Stimulated activated CD8-positive, alpha-beta memory T cell treated with anti-CD3 and anti-CD28 coated beads, Interleukin-15, amount 100 ng/mL, for 1 hour (primary cell): ENCODE measurements at places on chromosomes 6 and 20.

DNA sequence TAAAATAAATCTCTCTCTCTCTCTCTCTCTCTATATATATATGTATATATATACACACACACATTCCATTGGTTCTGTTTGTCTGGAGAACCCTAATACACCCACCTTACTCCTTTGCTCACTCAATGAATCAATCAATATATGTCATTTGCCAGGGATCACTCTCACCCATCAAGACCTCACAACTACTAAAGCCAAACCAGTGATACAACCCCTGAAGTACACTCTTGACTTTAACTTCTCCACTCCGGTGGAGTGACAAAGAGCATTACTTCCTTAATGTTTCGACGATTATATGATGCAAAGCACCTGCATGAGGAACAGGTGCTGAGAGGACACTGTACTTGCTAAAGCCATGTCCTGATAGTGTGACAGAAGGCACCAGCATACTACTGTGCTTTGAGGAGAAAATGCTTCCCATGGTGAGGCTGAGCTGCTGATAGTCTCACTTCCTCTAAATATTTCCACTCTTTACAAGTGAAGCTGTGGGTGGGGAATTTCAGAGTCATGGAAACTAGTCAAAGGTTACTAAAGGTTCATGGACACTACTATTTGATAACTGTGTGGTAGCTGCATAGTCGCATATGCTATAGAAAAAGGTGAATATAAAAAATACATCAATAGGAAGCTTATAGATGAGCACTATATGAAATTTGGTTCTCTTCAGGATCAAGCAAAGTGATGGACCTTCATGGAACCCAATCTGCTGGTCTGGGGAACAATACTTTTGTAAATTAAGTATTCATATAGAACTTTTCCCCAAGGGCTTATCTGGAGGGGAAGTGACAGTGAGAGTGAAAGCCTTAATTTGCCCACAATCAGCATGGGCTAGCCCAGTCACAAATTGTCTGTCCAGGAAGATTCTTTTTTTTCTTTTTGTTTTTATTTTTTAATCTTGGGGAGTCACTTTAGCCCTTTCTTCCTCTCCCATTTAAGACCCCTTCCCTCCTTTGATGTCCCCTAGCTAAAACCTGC is 141.9 kb upstream of the NEDD9 start:
- DNase-seq, result no peak

DNA sequence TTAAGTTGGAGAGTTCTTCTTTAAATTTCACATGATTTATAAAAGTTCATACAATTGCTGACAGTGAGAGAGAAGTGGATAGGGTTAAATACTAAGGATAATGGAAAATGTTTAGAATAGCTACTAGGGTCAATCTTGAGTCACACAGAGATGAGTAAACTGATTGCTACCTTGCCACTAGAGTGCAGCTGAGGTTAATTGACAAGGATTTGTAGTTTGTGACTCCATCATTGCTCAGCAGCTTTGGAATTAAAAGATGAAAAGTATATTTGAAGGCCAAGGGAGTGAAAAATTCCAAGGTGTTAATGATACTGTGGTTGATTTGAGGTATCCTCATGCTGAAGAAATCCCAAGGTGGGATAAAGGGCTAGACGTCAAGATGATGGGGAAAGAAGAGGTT is 524.0 kb downstream of the UTRN start:
- DNase-seq, result no peak

GRCh38 chr20:24452016-24452415 is 17.4 kb upstream of the SYNDIG1 start:
- no peak for DNase-seq

GRCh38 chr6:109944448-109944847 is 33.7 kb upstream of the GPR6 start:
- no peak for DNase-seq

DNA sequence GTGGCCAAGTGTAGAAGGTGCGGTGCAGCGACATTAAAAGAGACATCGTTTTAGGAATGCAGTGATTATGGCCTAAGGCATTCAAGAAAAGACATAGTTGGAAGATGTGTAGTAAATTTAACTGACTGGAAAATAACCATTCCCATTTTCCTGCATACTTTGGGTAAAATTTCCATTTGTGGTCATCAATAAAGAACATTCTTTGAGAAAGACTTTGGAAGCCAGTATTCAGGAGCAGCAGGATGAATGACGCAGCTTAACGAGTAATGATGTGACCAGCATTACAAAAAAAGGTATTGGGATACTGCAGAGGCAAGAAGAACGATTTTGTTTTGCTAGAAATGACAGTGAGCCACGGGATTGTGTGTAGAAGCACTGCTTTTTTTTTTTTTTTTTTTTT is 7.0 kb upstream of the RWDD1 start:
- DNase-seq, result no peak

- no peak for DNase-seq
Measured at GRCh38 chr6:25297039-25297441, 17.9 kb downstream of the CARMIL1 start.

DNA sequence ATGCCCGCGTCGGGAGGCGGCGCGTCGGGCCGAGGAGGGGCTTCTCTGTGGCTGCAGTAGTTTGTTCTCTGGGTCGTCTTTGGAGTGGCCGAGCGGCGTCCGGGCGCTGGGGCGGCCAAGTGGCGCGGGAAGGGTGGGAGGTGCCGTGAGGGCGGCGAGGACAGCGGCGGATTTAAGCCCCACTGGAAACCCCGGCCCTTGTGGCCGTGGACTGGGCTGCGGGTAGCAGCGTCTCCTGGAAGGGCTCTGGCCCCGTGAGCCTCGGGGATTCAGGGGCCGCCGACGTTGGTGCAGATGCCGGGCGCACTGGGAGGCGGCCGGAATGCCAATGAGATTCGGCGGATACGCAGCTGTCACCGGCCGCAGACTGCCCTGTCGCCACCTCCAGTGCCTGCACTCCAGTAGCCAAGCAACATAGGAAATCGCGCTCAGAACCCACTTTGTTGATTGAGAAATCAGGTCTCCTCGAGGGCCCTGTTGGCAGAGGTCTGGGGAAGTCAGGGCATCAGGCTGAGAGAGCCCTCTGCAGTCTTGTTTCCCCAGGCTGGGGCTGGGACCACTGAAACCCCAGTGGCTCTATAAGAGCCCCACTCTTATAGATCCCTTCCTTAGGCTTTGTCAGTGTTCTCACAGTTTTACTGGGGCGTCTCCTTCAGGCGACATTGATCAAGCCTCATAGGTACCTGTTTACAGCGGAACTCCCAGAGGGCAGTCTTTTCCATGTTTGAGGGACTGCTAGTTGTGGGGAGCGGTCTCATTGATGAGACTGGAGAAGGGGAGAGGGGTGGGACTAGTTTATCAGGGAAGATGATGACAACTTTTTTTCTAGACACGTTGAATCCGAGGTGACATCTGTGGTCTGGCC is 642 bp downstream of the GZF1 start:
- DNase-seq, result no peak

GRCh38 chr6:118786596-118787453 is 107.1 kb upstream of the ASF1A start:
- DNase-seq, result no peak
